ENCODE measurements at places on chromosomes 2 and 18.

GRCh38 chr2:20916604-20917286 lies 93.8 kb upstream of the LDAH start:
- no peak for DNase-seq

GRCh38 chr2:215437614-215438013 lies 1.7 kb upstream of the FN1 start:
- no peak for DNase-seq

DNA sequence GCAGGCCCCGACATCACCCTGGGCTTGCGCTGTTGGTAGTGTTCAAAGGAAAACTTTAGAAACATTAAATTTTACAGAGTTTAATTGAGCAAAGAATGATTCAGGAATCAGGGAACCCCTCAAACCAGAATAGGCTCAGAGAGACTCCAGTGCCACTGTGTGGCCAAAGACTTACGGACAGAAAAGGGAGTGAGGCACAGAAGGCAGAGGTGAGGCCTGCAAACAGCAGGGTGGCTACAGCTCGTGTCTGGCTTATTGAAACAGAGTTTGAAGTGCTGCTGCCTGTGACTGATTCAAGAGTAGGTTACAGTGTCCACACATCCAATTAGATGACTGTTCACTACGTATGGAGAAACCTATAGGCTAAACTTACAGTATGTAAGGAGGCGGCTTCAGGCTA lies 2.4 kb upstream of the CTDP1 start:
- no peak for DNase-seq

DNA sequence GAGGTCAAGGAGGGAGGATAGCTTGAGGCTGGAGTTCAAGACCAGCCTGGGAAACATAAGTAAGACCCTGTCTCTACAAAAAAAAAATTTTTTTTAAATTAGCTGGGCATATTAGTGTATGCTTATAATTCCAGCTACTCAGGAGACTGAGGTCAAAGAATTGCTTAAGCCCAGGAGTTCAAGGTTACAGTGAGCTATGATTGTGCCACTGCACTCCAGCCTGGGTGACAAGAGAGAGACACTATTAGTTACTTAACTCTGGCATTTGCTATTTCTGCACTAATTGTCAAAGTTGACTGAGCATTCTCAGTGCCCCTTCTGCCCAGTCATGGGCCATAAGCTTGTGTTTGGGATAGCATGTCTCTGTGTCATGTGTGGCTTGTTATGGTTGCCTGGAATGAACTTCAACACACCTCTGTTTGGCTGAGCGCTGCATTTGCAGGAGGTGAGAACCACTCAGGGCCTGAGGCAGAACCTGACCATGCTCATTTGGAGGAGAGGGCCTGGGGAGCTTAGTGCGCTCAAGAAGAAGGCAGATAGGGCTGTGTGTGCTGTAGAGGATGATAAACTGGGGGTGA lies 77.7 kb downstream of the SH3RF3 start:
- DNase-seq = no peak

DNA sequence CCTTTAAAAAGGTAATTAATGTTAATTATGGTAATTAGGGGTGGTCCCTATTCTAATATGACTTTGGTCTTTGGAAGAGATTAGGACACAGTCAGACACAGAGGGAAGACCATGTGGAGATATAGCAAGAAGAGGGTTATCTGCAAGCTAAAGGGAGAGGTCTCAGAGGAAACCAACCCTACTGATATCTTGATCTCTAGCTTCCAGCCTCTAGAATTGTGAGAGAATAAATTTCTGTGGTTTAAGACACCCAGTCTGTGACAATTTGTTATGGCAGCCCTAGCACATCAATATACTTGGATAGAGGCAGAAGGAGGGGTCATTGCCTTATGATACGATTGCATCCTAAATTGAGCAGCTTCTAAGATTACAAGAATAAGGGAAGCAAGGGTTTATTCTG lies 21.3 kb upstream of the NT5C1B start:
- DNase-seq = no peak

GRCh38 chr2:33351781-33352180 lies 124.7 kb upstream of the RASGRP3 start:
- DNase-seq = no peak

DNA sequence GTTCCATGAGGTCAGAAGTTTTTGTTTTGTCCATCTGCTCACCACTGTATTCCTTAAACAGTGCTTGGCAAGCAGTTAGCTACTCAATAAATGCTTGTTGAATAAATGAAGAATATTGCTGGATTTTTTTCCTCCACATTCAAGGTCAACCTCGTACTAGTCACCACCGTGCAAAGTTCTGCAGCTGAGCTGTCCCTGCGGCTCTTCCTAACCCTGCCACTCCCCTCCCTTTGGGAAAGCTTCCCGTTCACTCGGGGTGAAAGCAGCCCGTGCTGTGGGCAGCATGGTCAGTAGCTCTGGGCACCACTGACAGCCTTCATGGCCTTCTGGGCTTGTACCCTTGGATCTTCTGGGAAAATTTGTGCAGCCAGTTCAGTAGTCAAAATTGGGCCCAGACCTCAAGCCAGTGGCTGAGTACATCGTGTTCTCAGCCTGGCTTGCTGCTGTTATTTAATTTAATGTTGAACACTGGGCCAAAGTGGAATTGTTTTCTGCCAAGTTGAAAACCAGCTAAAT lies 469.3 kb upstream of the RAB12 start:
- no peak for DNase-seq

DNA sequence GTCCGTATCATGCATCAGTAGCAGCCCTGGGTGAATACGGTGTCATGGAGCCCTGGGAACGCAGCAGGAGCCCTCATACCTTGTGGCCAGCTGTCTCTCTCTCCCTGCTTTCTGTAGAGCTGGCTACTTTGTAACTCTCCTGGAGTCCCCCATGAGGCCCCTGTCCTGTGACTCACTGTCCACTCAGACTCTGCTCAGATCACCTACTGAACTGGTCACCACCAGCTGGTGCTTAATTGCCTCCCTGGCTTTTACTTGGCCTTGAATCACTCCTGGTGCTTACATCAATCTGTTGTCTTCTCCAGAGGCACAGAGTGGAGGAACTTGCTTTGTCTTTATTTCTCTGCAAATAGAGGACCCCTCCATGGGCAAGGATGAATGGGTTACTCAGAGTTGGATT lies 172.7 kb downstream of the HRH4 start:
- no peak for DNase-seq

- no peak for DNase-seq
These were observed 62.0 kb upstream of the NFU1 start for GRCh38 chr2:69499242-69499641.

DNA sequence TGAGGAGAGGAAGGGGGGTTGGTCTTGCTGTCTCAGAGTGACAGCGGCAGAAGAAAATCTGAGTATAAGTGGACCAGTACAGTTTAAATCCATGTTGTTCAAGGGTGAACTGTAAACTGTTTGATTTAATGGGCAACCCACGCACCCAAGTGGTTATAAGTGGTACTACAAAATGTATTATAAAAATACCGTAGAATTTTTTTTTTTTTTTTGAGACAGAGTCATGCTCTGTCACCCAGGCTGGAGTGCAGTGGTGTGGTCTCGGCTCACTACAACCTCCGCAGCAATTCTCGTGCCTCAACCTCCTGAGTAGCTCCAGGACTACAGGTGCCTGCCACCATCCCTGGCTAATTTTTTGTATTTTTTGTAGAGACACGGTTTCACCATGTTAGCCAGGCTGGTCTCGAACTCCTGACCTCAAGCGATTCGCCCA lies 2.1 kb upstream of the CHCHD5 start:
- DNase-seq = peak; percentile 70

GRCh38 chr18:10142496-10143160 lies 228.8 kb downstream of the VAPA start:
- DNase-seq = no peak

DNA sequence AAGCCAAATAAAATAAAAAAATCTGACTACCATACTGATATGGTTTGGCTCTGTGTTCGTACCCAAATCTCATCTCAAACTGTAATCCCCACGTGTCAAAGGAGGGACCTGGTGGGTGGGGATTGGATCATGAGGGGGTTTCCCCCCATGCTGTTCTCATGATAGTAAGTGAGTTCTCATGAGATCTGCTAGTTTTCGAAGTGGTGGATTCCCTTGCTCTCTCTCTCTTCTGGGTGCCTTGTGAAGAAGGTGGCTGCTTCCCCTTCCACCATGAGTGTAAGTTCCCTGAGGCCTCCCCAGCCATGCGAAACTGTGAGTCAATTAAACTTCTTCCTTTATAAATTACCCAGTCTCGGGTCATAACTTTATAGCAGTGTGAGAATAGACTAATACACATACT lies 123.8 kb upstream of the WDSUB1 start:
- DNase-seq = no peak

DNA sequence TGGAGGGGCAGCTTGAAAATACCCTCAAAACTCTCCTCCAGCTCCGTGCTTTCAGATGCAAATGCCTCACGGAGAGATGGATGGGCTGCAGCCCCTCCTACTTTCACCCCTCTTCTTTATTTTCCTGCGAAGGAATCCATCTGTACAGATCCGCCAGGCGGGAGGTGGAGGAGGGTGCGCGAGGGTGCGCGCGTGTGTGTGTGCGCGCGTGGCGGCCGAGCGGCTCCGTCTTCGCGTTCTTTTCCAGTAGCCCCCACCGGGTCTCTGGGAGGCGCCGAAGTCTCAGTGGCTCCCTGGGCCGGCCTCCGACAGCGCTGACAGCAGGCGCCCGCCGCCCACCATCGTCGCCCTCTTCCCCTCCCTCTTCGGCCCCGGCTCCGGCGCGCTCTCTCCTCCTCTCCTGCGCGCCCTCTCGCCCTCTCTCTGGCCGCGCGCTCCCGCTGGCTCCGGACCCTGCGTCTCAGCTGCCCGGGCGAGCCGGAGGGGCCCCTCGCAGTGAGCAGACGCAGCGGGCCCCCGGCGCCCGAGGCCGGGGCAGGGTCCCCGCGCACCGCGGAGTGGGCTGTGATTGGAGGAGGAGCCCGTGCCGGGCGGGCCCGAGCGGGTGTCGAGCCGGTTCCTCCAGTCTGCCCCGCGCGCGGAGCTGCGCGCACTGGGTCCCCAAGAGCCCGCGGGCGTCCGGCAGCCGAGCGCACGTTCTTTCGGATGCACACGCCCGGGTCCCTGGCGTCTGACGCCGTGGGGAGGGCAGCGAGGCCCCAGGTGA lies at the start of gene CDH7:
TSS of gene CDH7 (plus strand) at position 624 of the 766 bp plus-strand sequence. CDS start 11,831 bp downstream, outside the sequence.
- no peak for DNase-seq

DNA sequence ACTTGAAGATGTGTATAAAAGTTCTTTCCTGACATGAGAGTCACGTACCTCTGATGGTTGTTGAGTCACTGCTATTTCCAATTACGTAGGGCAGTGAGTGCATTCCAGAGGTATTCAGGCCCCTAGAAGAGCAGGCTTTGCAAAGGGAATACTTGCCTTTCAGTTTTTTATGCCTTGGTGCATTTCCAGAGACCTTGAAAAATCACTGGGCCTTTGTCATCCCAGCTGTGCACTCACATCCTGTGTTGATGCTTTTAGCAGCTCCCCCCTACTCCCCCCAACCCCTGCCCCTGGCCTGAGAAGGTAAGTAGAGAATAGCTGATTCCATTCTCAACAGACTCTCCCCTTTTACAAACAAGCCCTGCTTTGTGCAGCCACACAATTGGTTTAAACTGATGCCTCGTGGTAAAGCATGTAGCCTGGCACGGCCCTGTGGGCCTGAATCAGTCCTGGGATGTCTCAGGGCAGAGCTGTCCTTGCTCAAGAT lies 174.2 kb downstream of the PRPF40A start:
- peak; percentile 83 for DNase-seq

- DNase-seq = no peak
These were observed 258.9 kb downstream of the DYSF start for GRCh38 chr2:71712158-71712818.

- DNase-seq = no peak
These were observed 59.8 kb downstream of the MEMO1 start for GRCh38 chr2:31950946-31951562.

DNA sequence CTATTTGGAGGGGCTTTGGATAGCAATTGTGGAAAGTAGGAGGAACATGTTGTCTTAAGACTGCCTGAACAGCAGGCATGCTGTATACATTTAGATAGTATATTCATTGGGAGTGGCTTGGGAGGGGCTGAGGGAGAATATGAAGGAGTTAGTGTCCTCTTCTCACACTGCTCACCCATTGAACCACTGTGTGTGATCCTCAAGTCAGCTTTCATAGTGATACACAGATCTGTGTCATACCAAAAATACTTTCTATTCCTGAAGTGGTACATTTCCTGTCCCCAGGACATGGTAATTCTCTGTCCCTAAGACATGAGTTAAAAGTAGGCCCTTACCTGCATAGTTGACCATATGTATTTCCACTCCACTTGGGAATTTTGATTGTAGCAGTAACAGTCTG lies 9.6 kb downstream of the NEMP2 start:
- DNase-seq = no peak

DNA sequence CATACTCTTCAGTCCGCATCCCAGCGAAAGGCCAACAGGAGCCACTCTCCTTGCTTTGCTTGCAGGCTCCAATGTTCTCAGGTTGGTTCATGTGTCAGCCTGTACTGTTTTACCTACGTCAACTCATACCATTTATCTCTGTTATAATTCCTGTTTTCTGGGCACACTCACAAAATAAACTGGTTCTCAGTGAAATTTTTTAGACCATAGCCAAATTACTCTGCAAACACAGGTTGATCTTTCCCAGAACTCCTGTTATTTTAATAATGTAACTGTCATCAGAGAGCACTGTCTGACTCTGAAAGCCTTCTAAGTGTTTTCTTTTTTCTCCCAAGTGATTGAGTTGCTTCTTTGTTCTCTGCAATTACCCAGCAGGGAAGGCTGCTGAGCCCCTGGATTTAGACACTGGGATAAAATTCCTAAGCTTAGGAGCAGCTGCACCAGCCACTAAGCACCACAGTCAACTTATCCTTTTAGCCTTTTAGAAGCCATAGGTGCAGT lies 111.6 kb upstream of the PIEZO2 start:
- DNase-seq = no peak

DNA sequence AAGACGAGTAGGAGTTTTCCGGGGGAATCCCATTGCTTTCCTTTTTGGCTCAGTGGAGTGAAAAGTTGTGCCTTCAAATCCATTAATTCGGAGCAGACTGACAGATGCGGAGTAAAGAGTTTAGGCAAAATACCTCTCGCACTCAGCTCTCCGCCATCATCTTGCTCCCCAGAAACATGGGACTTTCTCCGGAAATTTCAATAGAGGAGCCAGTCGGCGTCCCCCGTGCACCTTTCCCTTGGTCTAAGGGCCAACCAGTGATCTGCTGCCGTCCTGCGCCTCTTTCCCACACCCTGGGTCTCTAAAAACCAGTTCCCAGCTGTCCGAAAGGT lies 318 bp downstream of the TYW5 start:
- no peak for DNase-seq

DNA sequence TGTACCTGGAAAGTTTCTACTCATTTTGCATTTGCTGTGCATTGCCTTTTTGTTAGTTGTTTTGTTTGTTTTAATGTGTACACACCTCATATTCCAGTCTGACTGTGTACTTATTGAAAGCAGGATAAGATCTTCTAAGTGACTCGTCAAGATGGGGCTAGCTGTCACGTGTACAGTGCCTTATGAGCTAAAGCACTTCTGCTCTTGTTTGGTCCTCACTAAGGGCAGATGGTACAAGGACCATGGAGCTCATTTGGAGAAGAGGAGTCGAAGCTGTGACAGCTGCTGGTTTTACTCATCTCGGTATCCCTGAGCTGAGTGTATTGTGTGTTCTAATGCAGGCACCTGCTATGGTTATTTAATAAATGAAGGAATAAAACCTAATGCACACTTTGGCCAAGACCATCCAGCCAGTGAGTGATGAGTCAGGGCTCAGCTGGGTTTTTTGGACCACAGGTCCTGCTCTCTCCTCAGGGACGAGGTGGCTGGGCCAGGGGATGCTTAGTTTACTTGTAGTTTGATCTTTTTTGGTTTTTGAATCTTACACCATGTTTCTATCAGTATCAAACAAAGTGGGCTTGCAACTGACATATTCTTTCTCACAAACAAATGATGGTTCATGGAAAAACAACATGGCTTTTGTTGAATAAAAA lies 152.5 kb upstream of the APCDD1 start:
- no peak for DNase-seq

GRCh38 chr2:31348618-31349017 lies 65.9 kb downstream of the XDH start:
- DNase-seq = no peak
